Posterior cingulate gyrus (tissue), 11 donors: ENCODE measurements at places on chromosomes 13 and 19.

DNA sequence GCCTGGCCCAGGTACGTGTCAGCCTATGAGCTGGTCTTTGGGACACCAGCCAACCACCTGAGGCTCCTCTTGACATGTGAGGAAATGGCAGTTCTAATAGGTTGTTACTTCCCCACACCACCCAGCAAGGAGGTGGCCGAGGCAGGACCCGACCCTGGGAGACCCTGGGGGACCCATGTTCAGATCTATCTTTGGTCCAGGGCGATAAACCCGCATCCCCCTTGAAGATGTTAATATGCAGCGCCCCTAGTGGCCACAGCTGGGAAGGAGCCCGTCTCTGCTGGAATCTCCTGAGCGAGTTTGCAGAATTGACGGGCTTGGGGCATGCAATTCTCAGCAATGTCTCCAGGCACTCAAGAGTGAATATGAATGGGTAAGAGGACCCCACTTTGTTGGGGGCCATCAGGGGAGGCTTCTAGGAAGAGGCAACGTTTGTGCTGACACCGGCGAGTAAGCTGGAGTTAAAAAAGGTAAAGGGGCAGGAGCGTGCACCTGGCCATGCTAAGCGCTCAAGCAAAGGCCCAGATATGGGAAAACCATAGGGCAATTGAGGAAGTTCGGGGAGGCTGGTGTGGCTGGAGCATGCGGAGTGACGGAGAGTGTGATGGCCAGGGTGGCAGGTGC, 1.5 kb upstream of the MYO1F start:
- peak; percentile 72 for DNase-seq

DNA sequence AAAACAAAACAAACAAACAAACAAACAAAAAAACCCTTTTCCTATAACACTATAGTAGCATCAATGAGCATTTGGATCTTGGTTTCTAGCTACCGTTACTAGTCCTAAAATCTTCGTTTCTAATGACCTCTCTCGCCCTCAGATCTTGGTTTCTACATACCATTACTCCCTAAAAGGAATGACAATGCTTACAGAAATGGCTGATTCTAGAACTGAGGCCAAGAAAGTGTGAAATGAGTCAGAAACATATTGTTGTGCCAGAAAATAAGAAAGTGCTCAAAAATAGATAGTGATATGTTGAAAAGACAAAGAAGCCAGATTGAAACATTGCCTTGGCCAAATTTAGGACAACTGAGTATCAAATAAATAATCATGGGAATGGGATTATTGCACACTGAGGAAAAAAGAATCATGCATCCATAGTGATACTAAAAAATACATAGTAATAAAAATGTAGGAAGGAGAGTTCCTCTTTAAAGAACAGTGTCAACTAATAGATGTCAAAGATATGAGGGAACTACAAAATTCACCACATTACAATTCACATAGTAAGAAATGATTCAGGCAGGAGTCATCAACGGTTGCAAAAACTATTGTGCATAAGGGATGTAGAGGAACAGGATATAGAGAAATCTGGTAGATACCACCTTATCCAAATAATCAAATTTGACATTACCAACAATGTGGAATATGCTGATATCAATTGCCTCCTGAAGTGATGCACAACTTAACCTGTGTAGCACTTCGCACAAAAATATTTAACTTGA, 386.6 kb downstream of the DIAPH3 start:
- DNase-seq: no peak

- no peak for DNase-seq
These were observed 50.5 kb downstream of the KATNAL1 start for GRCh38 chr13:30256713-30257467.

- peak; percentile 97 for DNase-seq
These were observed 4.8 kb upstream of the KCNC3 start for GRCh38 chr19:50333737-50334617.

DNA sequence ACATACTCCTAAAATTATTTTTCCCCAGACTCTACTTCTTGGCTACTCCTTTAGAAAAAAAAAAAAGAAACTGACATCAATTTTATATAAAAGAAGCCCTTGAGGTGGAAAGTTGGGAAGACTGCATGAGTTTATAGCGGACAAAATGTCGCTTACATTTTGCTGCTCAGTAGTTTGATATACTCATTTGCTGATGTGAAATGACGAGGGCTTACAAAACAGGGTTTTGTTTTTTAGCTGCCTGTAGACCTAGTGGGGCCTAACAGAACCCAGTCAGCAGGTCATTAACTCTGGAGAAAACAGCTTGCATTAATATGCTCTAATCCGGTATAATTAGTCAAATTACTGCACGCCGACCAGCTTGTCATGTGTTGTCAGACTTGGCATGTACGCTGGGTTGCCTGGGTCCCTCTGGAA, 37.6 kb upstream of the MAB21L1 start:
- DNase-seq: no peak

DNA sequence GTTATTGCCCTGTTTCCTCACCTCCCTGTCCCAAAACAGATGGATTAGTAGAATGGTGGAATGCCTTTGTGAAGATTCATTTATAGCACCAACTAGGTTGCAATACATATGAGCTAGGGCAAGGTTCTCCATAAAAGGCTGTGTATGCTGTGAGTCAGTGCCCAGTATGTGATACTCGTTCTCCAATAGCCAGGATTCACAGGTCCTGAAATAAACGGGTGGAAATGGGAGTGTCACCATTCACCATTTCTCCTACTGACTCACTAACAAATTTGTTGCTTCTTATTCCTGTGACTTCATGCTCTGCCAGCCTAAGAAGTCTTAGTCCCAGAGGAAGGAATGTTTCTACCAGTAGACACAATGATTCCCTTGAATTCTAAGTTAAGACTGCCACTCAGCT, 1745.4 kb downstream of the SLITRK1 start:
- DNase-seq: no peak

DNA sequence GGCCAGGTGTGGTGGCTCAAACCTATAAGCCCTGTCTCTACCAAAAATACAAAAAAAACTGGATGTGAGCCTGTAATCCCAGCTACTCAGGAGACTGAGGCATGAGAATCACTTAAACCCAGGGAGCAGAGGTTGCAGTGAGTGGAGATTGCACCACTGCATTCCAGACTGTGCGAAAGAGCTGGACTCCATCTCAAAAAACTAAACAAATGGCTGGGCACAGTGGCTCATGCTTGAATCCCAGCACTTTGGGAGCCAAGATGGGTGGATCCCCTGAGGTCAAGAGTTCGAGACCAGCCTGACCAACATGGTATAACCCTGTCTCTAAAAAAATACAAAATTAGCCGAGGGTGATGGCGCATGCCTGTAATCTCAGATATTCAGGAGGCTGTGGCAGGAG, 34.9 kb upstream of the ZNF83 start:
- no peak for DNase-seq

GRCh38 chr13:29292045-29292444, 303.4 kb downstream of the SLC7A1 start:
- DNase-seq: no peak

GRCh38 chr13:60146471-60146870, 17.3 kb downstream of the DIAPH3 start:
- DNase-seq: no peak

DNA sequence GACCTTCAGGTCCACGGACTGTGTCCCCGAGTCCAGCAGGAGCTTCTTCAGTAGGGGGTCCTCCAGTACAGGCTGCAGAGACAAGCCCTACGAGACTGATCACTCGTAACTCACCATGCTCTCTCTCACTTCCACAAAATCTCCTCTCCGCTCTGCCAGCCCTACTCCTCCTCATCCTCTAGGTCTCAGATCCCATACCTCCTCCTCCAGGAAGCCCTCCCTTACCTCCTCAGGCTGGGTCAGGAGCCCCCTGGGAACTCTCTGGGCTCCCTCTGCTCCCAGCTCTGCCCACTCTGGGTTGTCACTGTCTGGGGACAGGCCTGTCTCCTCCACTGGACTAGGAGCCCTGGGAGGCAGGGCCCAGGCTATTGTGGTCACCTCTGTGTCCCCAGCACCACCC, 23.9 kb upstream of the NAPA start:
- no peak for DNase-seq

- no peak for DNase-seq
These were observed 8.8 kb upstream of the SULT2B1 start for GRCh38 chr19:48543121-48543710.

DNA sequence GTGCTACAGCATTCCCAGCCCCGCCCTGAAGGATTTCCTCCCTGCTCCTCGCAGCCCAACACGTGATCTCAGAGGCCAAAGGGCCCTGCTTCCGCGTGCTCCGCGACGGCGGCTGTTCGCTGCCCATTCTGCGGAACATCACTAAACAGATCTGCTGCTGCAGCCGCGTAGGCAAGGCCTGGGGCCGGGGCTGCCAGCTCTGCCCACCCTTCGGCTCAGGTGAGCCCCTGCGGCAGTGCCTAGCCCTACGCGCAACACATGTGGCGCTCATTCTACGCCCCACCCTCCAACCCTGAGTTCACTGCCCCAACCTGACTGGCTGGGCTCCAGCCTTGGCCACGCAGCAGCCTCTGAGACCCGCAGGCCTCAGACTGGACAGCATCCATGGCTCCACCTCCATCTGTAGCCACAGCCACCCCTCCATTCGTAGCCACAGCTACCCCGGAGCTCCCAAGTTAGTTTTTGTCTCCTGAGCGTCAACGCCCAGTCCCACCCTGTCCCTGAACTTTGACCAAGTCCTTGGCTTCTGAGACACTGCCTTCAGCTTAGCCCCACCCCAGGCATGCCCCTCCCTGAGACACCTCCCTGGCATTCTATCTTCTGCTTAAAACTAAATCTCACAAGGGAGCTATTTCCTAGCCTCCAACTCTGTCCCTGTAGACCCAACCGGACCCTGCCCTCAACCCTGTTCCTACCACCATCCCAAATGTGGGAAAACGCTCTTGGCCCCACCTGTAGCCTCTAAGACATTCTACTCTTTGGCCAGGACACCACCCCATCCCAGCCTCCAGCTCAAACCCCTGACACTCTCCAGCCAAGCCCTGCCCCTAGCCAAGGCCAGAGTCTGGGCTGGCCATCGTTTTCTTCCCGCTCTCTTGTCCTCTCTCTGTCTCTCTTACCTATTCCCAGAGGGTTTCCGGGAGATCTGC, 6.4 kb downstream of the LTBP4 start:
- DNase-seq: no peak

- DNase-seq: peak; percentile 94
These were observed 297.3 kb downstream of the ZNF536 start for GRCh38 chr19:30669329-30670010.

DNA sequence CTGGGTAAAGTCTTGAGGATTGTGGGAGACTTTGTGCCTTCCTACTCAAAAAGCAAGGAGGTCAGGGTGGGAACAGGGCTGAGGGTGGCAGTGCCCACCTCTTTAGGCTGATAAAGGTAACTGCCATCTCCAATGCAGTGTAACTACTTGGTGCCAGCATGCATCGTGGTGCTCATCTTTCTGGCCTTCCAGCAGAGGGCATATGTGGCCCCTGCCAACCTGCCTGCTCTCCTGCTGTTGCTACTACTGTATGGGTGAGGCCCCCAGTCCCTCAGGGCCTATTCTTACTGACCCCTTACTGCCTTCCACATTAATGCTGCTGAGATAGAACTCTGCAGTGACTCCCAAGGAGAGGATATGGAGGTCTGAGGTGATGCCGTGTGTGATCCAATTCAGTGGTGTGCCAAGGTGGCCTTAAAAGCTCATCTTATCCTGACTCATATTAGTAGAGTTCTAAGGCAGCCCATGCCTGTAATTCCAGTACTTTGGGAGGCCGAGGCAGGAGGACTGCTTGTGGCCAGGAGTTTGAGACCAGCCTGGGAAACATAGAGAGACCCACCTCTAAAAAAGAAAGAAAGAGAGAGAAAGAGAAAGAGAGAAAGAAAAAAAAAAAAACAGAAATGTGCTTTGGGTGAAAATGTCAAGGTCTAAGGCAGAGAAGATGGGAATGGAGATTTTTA, 9.7 kb upstream of the ARHGAP45 start:
- DNase-seq: no peak

GRCh38 chr19:53131727-53132126, 983 bp downstream of the ZNF415 start:
- DNase-seq: no peak

DNA sequence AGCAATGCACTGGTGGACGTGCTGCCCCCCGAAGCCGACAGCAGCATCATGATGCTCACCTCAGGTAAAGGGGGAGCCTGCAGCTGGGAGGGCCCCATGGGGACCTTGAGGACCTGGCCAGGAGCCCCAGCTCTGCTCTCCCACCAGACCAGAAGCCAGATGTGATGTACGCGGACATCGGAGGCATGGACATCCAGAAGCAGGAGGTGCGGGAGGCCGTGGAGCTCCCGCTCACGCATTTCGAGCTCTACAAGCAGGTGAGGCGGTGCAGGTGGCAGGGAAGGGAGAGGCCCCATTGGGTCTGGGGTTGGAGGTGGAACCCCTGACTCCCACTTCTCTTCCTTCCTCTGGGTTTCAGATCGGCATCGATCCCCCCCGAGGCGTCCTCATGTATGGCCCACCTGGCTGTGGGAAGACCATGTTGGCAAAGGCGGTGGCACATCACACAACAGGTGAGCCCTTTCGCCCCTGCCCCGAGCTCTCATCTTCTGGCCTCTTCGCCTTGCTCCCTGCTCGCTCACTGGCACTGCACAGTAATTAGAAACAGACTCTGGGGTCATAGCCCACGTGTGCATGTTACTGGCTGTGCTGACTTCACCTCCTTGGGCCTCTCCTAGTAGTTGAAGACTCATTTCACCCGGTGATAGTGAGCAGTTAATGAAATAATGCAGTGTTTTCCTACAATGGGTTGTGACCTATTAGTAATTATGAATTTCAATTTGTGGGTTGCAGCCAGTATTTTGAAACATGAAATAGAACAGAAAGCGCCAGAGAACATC, 3.6 kb downstream of the PSMC4 start:
- DNase-seq: no peak

GRCh38 chr13:26253262-26253786, 605 bp upstream of the CDK8 start:
- DNase-seq: no peak

DNA sequence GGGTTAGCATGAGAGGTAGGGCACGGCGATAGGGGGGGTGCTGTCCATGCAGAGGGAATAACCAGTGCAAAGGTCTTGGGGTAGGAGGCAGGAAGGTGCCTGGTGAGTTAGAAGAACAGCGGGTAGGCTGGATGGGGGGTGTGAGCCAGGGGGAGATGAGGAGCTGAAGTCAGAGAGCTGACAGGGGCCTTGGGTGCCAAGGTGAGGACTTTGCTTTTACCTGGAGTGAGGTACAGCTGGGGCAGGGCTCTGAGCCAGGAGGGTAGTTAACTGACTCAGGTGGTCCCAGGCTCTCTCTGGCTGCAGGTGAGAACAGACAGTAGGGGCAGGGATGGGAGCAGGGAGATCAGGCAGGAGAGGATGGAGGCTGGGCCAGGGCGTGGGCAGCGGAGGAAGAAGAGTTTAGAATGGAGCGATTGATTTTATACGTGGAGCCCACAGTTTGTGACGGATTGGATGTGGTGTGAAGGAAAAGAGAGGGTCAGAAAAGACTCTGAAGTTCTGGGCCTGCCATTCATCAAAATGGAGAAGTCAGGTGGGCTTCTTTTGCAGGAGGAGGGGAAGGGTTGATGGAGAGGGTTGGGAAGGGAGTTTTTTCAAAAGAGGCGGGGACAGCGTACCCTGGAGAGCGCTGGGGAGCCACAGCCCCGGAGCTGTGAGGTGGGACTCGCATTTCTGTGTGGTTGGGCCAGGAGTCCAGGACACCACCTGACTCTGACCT, 1.2 kb upstream of the GRAMD1A start:
- no peak for DNase-seq
